ENCODE measurements at places on chromosomes 6 and 20. TPM values are rescaled to one million over a fixed set of nuclear protein-coding genes. Genes with fewer than 3 reads are reported as not detected.

ME1 gene
- total RNA-seq, result 0.97 TPM

DNA sequence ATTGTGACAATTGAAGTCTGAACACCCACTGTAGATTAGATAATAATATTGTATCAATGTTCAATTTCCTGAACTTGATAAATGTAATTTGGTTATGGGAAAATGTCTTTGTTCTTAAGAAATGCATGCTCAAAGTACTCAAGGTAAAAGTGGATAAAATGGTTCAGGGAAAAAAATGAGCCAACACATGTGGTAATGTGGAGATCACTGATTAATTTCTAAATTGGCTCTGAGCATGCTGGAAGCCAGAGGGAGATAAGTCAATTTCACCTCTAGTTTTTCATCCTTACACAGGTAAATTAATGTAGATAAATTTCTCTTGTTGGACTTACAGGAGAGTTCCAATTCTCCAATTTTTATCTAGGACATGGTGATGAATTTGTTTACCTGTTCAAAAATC, 8.0 kb upstream of the COMMD7 start:
- DNase-seq, result no peak

DNA sequence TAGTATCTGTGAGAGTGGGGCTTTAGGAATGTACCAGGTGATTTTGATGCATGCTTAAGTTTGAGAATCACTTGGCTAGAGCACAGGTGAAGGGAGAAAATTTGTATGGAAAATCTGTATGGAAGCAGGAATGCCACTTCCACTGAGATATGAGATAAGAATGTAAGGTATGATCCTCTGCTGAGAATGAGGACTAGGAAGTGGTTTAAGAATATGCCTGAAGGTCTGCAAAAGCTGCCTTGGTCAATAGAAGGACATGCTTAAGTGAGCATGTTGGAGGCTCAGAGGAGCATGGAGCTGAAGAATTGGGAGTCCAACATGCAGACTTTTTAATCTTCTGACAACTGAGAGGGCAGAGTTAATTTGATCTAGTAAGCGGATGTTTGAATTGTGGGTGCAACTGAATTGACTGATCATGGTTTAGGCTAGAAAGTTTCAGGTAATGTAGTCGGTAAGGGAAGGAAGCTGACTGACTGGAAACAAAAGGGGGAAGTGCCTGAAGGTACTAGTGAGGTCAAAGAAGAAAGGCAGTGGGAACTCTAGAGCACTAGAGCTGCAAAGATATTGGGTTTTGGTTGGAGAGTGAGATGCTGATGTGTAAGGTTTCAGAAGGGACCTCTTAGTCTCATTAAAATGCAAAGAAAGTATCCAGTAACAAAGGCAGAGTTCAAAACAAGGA, 28.6 kb upstream of the NOTCH4 start:
- no peak for DNase-seq

SLC22A7 gene
- total RNA-seq, result not detected

DNA sequence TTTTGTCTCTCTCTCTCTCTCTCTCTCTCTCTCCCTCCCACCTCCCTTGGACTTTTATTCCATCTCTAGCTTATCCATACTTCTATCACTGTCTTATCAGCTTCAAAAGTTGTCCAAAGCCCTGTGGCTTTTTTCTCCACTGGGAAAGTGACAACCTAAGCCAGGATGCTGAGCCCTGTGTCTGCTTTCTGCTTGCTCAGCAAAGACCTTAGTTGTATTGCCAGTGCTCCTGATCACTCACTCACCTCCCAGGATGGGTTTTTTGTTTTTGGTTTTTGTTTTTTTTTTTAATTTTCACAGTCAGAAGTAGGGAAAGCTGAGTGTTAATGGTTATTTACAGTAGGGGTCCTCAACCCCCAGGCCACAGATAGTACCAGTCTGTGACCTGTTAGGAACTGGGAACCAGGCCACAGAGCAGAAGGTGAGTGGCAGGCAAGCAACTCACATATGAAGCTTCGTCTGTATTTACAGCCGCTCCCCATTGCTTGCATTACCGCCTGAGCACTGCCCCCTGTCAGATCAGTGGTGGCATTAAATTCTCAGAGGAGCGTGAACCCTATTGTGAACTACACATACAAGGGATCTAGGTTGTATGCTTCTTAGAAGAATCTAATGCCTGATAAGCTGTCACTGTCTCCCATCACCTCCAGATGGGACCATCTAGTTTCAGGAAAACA, 125.0 kb upstream of the ID4 start:
- no peak for DNase-seq

DNA sequence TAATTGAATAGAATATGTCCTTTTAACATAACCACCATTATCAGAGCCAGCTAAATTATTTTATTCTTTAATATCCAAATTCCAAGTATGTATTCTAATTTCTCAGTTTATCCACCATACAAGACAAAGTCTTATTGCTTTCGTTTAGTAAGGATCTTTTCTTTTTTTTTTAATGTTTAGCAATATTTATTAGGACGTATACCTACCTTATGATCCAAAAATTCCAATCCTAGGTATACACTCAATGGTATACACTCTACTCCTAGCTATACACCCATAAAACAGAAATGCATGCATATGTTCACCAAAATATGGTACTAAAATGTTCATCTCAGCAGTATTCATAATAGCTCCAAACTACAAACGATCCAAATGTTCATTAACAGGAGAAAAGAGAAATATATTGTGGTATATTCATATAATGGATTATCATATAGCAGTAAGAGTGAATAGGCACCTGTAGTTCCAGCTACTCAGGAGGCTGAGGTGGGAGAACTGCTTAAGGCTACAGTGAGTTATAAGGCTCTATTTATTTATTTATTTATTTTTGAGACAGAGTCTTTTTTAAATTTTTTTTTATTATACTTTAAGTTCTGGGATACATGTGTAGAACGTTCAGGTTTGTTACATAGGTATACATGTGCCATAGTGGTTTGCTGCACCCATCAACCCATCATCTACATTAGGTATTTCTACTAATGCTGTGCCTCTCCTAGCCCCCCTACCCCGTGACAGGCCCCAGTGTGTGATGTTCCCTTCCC, 17.3 kb downstream of the TNFAIP3 start:
- no peak for DNase-seq

DNA sequence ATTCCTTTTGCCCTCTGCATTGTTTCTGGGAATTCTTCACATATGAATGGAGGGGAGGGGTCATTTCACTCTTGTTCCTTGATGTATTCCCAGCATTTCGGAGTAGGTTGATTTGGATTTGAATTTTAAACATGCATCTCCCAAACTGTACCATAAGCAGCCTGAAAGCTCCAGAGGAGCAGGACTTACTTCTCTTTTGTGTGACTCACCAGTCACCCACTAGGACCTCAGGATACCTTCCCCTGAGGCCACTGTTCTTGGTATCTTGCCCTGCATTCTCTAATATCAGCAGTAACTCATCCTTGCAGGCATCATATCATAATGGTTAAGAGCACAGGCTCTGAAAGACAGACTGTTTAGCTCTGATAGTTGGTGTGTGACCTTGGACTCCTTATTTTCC, 703 bp downstream of the MRPL2 start:
- no peak for DNase-seq

Data from T-helper 17 cell (primary cell).